ENCODE measurements at places on chromosomes 7 and 10.

DNA sequence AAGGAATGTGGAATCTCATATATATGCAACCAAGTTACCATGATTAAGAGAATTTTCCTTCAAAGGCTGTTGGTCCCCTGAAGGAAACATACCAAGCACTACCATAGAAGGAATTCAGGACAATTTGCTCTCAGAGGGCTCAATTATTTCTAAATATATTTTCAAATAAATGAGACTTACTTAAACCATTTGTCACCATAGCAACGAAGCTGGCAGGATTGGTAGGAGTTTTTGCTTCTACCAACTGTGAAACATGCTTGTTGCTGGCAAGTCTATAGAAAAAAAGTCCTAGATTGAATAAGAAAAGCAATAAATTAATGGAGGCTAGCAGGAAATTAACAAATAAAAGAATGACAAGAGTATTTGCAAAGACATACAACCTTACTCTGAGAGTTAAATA lies 156.9 kb upstream of the NPSR1 start:
- no peak for DNase-seq

- DNase-seq = no peak
Observed at GRCh38 chr7:44158096-44158872, 17.2 kb upstream of the MYL7 start.

GRCh38 chr7:151244196-151244840 lies 4.2 kb downstream of the SMARCD3 start:
- no peak for DNase-seq

GRCh38 chr7:117673839-117674238 lies 194.0 kb downstream of the CFTR start:
- no peak for DNase-seq

DNA sequence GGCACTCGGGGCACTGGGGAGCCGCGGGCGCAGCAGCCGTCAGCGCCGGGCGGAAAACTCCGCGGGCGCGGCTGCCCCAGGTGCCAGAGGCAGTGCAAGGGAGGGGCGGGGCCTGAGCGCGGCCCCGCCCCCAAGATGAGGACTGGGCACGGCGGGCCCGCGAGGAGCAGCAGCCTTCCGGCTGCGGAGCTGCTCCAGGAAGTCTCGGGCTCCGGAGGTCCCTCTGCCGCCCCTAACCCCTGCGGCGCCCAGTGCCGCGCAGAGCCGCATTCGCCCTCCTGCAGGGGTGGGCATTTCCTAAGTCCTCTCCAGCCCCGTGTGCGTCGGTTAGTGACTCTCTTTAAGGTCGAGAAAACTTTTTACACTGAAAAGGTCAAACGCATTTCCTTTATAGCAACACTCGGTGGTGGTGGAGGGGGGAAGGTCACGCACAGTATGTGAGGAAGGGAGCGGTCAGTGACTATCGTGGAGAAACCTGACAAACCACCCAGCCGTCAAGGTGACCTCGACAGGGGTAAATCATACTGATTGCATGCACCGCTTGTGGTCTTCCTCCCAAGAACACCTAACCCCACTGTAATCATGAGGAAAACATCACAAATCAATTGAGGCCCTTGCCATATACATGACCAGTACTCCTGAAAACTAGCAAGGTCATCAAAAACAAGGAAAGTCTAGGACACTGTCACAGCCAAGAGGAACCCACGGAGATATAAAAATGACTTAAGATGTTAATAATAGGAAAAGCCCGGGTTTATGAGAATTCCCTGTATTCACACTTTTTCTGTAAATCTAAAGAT lies at the start of gene ANXA11:
Gene ANXA11 (minus strand): TSS at position 61 of the 800 bp plus-strand sequence. CDS start 32,676 bp downstream, outside the sequence.
- peak; percentile 24 for DNase-seq

GRCh38 chr10:48765527-48765926 lies 80.9 kb downstream of the WDFY4 start:
- no peak for DNase-seq

GRCh38 chr7:24828891-24829661 lies 71.8 kb upstream of the GSDME start:
- DNase-seq = no peak

- DNase-seq = no peak
Observed at GRCh38 chr7:119408596-119408995, 864.4 kb upstream of the KCND2 start.

- no peak for DNase-seq
Observed at GRCh38 chr10:17199351-17199804, 2.1 kb downstream of the TRDMT1 start.

DNA sequence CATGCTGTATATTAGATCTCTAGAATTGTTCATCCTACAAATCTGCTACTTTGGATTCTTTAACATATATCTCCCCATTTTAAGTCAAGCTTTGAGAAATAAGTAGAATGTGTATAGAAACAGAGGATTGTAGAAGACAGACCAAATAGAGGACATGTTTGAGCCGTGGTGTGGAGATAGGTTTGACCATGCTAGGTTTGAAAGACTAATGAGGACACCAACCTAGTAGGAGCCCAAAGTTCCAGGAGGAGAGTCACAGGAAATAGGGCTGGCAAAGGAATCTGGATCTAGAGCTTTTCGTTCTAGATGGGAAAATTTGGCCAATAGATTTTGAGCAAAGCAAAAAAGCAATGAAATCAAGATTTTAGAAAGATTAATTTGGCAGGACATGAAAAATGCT lies 60.5 kb upstream of the TBX20 start:
- DNase-seq = no peak

- DNase-seq = no peak
Observed at GRCh38 chr10:24456322-24456721, 247.4 kb downstream of the KIAA1217 start.

GRCh38 chr7:130149281-130150139 lies 55.7 kb downstream of the TMEM209 start:
- DNase-seq = no peak

GRCh38 chr7:1457059-1457948 lies 2.0 kb downstream of the MICALL2 start:
- no peak for DNase-seq

DNA sequence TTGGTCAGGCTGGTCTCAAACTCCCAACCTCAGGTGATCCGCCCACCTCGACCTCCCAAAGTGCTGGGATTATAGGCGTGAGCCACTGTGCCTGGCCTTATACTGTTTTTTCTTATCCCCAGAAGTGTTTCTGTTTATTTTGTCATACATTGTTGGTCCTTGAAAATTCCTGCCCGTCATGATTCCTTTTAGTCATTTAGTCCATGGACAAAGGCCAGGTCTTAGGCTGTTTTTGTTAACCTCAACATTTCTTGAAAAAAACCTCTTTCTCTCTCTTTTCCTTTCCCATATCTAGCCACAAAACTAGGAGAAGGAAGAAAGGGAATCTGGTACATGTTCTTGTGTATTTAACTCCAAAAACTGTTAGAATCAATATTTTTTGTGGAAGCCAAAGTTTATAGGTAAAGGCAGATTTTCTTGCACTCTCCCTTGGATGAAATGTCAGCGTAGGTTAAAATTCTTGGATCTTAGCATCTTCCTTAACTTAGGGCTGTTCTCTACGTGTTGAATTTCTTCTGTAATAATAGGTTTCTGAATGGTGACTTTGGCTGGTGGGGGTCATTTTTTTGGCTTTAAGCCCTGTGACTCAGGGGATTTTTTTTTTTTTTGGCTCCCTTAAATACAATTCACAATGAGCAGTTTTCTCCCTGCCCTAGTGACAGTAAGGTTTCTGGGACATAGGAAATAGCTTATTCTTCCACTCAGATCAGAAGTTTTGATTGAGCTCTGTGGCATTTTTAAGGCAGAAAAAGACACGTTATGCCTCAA lies 500.8 kb downstream of the AUTS2 start:
- no peak for DNase-seq

- DNase-seq = no peak
Observed at GRCh38 chr7:131692131-131692960, 135.9 kb upstream of the PODXL start.

- no peak for DNase-seq
Observed at GRCh38 chr10:61708846-61709245, 46.1 kb downstream of the CABCOCO1 start.

DNA sequence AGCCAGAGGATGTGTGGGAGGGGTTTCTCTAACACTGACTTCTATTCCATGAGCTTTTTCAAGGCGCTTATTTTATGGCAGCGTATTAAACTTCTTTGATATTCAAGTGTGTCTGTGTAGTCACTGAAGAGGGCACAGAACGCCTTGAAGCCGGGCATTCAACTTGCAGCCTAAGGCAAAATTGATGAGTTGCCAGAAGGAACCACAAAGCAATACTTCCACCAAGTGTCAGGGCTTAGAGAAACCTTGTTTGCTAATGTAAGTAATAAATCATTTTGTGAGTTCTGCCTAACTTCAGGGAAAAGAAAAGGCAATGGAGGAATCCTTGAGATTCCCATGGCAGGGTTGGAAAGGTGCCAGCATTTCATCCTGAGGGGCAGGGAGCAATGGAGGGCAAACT lies 163.8 kb downstream of the LCOR start:
- DNase-seq = no peak

DNA sequence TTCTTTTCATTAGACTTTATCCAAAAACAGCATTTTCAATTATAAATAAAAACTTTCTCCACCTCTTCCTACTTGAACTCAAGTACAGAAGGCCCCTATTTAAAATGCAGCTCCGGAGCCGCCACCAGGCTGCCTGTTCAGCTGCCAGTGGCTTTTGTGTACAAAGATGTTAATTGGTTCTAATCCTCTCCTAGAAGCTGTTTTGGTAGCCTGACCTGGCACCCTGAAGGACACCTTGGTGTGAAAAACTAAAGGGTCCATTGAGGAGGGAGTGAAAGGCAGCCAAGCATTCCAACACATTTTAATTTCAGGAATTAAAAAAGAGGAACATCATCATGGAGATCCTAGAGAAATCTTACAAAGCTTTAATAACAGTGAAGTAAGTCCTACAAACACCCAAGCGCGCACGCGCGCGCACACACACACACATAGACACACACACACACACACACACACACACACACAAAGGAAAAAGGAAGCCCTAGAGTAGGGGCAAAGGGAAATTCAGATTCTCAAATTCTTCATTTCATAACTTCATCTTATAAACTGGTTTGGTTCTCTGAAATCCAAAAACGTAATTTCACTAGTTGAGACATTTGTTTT lies 41.4 kb downstream of the VAX1 start:
- DNase-seq = no peak

DNA sequence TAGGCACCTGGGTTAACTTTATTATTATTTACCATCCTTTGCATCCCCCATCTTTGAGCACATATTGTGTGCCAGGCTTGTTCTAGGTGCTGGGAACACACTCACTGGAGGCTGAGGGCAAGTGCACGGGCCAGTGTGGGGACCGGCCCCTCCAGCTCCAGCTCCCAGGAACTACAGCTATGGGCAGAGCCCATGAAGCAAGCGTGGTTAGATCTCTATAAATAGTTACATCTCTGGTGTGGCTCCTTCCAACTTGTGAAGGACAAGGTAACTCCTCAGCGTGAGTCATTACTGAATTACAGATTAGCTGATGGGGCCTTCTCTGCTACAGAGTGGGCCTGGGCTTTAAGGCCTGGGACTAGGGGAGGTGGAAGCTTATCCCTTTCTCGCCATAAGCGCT lies 583.5 kb downstream of the SDK1 start:
- no peak for DNase-seq

DNA sequence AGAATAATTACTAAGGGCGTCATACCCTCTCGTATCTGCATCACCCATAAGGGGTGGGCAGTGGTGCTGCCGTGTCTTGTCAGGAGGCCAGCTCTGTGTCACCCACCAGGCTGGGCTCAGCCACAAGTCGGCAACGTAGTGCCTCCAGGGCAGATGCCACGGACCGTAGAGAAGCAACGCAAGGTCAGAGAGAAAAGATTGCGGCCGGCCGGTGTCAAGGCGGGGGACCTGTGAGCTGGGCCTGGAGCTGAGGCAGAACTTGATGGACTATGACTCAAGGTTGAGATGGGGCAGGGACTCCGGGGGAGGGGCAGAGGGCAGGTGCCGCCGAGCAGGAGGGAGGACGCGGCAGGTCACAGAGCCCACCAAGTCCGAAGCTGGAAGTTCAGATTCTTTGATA lies 29.5 kb downstream of the FOXK1 start:
- DNase-seq = no peak

GRCh38 chr10:49595713-49596492 lies 14.2 kb upstream of the SLC18A3 start:
- DNase-seq = no peak

DNA sequence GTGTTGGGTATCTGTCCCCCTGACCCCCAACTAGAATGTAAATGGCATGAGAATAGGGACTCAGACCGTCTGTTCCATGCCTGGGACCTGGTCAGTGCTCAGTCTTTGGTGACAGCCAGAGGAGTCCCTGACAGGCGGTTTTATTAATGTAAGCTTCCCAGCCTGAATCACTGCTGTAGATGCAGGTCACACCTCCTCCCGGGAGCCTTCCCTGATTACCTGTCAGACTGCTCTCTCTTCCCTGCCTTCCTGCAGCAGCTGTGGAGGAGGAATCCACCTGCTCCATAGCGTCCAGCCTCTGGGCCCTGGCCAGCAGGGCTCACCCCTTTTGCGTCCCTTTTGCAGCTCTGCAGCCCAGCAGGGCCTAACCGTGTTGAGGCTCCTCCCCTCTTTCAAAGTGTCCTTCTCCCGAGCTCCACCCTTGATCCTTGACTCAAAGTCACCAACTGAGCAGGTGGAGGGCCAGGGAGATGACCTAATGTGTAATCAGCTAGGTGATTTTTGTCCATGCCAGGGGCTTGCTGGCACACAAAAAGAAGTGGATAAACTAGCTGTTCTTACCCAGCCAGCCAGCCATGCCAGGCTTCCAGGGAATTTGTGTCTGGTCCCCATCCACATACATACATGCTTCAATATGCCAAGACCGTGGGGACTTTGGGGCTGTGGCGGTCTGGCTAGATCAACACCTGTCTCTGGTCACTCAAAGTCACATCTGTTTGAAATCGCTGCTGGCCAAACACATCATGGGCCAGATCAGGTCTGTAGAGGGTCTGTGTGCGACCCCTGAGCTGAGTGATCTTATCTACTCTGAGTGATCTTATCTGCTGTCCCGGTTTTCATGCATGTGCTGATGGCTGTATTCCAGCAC lies 195.1 kb downstream of the CCDC3 start:
- no peak for DNase-seq

GRCh38 chr7:106022193-106022821 lies 59.2 kb downstream of the CDHR3 start:
- DNase-seq = no peak

GRCh38 chr10:121324678-121325213 lies 273.5 kb downstream of the FGFR2 start:
- DNase-seq = no peak

DNA sequence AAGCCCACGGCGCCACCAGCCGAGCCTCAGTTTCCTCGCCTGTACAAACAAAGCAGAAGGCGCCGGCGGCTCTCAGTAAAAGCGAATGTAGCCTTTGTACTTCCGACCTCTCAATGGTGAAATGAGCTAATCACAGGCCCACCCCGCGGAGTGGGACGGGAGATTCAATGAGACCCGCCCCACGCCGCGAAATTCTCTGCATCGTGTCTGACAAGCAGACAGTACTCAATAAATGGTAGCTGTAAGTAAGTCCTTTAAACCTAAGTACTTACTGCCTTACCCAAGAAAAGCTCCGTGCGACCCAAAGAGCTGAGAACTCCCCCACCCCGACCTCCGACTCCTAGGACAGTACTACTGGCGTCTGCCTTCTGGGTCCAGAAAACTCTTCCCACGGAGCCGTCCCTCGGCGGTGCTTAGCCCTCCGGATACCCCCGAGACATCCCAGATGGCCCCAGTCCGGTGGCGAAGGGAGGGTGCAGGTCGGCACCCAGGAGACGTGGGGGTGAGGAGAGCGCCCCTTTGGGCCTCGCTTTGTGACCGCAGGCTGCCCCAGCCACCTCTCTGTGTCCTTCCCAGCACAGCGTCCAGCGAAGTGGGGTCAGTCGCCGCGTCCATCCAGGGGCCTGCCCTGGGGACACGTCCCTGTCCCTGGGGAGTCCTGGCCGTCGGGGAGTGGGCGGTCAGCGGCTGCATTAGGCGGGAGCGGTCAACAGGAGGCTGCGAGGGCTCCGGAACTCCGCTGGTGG lies 972 bp upstream of the CXCL12 start:
- DNase-seq = no peak

- no peak for DNase-seq
Observed at GRCh38 chr7:133778472-133778871, 348.7 kb upstream of the LRGUK start.

Measured in NCI-H187 treated with DMSO at 0.1 percent for 48 hours (cell line).